ENCODE measurements at places on chromosomes 11 and 22.

DNA sequence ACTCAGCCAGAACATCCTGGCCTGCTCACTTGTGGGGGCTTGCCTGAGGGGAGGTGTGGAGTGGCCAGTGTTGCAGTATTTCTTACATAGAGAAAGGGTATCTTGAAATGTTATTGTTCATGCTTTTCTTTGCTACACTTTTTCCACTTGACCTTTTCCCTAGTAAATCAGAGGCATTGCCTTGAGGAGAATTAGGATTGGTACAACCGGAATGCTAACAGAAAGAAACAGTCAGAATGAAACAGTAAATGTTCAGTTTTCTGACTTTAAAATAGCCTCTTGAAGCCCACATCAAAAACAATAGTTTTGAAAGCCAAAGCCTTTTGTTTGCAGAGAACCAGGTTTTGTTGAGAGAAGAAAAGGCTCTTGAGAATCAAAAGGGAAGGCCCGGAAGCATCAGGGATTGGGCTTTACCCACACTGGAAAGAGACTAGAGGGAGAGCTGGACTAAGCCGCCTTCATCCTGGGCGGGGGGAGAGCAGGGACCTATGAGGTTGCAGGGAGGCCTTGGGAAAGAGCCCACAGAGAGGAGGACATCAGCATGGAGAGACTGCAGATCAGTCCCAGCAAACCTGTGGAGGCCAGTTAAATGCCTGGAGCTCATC, 12.4 kb downstream of the ADM start:
- no peak for DNase-seq

GRCh38 chr11:78742430-78742829, 167.8 kb upstream of the NARS2 start:
- no peak for DNase-seq

DNA sequence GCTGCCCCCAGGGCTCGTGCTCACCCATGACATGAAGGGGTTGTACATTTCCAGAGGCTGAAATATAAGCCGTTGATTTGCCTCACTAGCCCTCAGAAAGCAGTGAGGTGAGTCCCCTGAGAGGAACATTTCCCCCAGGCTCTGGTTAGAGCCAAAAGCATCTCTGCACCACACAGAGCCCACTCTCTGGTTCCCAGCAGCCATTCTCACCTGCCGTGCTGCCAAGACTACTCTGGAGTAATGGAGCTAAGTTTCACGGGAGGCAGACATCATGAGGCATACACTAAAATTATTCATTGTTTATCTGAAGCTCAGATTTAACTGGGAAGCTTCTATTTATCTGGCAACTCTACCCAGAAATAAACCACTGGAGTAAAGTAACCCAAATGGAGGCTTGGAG, 40.8 kb downstream of the CACNA1I start:
- DNase-seq, result no peak

- DNase-seq, result no peak
Measured at GRCh38 chr11:42315846-42316245, 856.4 kb upstream of the LRRC4C start.

DNA sequence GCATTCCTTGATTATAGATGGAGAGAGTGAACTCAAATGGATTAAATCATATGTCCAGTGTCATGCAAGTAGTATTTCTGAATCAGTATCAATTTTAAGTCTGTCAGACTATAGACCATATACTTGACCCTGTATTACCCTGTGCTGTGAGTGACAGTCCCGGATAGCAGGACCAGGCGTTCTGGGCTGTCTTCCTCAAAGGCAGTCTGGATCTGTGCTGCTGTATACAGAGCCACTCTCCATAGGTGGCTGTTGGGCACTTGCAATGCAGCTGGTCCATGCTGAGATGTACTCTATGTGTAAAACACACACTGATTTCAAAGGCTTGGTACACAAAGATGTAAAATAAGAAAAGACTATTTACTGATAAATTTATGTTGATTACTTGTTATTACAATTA, 294.3 kb downstream of the OPCML start:
- no peak for DNase-seq

GRCh38 chr22:49815641-49816091, 12.0 kb downstream of the BRD1 start:
- no peak for DNase-seq

GRCh38 chr11:3103076-3103475, 45.9 kb upstream of the CARS1 start:
- DNase-seq, result no peak

DNA sequence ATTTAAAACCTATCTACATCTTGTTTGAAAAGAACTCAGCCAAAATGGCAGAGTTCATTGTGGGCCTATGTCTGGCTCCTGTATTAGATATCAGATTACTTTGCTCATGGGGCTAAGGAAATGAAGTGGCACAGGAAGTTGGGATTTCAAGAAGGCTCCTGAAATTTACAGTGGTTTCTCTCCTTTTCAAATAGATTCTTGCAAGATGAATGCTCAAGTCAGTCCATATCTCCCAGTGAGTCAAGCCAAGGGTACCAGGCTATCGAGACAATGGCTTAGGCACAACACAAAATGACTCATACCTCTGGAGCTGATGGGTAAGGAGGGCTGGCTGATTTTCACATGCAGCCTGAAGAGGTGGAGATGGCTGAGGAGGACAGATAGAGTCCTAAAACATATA, 24.1 kb upstream of the APOA1 start:
- no peak for DNase-seq

DNA sequence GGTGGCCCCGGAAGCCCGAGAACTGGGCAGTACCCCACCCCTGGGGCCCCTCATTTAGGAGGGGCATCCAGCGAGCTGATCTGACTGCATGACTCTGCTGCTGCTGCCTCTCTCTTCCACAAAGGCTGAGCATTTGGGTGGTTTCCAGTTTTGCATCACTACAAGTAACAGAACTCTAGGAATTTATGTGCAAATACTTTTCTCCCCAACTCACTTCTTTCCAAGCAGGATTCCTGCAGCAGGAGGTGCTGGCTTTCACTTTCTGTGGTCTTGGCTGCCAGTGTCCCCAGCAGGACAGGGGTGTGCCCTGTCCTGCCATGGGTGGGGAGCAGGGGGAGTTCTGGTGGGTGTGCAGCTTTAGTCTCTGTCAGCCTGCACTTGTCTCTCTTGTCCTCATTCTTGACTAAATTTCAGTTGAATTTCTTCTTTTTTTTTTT, 21.2 kb downstream of the UPB1 start:
- DNase-seq, result no peak

- no peak for DNase-seq
Measured at GRCh38 chr11:64227405-64227956, 1.4 kb downstream of the NUDT22 start.

GRCh38 chr11:130201026-130201425, 41.4 kb downstream of the ST14 start:
- no peak for DNase-seq

GRCh38 chr11:83957038-83957900, 671.1 kb upstream of the CCDC90B start:
- no peak for DNase-seq

GRCh38 chr11:128251140-128251539, 336.2 kb downstream of the ETS1 start:
- no peak for DNase-seq

GRCh38 chr11:6251120-6251733, 8.4 kb upstream of the CCKBR start:
- DNase-seq, result no peak

- no peak for DNase-seq
Measured at GRCh38 chr11:43923406-43924111, 18.9 kb upstream of the C11orf96 start.

DNA sequence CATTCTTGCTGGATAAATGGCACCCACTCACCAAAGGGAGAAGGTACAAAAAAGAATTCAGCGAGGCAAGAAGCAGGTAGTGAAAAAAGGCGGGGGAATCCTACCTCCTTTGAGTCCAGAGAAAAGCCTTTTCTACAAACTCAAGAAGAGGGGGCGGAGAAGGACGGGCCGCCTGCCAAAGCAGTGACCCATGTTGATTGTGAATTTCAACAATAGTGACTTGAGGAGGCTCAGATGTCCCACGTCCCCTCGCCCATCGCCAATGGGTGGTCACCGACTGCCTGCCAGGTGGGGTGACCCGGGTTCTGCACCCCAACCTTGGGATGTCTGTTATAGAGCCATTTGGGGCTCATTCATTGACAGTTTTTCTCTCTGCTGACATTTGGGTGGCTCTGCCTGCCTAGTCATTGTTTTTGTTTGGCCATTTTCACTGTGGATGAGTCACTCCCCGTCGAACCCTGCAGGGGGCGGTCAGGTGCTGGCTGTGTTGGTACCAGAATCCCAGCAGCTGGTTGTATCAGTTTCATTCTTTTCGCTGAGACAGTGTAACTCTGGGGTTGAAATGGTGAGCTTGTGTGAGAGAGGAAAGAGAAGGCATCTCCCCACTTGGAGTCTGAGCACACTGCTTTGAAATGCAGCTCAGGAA, 163.4 kb upstream of the NCAM1 start:
- no peak for DNase-seq

- peak; percentile 16 for DNase-seq
Measured at GRCh38 chr11:66720223-66720898, 8.7 kb downstream of the SPTBN2 start.

- DNase-seq, result no peak
Measured at GRCh38 chr11:17135916-17136683, 58.6 kb upstream of the RPS13 start.

- DNase-seq, result no peak
Measured at GRCh38 chr11:20844630-20845029, 175.2 kb downstream of the NELL1 start.

DNA sequence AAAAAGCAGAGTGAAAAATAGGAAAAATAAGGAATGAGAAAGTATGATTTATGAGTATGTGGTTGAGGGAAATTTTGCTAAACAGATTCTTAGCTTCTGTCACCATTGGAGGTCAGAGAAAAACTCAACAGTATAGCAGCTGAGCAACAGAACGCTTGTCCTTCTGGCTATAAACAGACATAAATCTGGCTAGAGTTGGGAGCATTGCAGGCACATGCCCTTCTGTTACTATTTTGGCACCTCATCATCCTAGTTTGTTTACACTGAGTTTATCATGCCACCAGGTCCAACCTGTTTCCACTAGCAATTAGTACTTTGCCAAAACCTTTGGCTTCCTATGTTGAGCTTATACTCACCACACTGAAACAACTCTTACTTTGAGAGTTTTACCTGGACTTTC, 6.9 kb downstream of the UBE4A start:
- DNase-seq, result no peak

DNA sequence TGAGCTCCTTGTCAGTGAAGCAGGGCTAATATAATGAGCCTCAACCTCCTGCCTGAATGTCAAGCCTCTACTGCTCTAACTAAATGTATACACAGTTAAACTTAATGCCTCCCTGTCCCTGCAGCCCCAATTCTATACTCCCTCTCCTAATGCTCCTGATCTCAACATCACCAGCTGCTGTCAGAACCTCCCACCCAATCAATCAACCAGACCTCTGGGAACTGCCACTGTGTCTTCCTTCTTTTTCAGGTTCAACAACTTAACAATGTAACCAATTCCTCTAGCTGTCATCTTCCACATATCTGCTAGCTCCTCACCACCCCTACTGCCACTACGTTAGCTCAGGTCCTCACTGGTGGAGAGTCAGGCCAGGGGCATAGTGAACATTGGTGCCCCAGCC, 339.8 kb upstream of the NARS2 start:
- no peak for DNase-seq

Measured in stimulated activated CD4-positive, alpha-beta T cell treated with anti-CD3 and anti-CD28 coated beads, Interleukin-2, amount 100 ng/mL, for 4 hours (primary cell).